ENCODE measurements at places on chromosomes 11 and 22. TPM values are rescaled to one million over a fixed set of nuclear protein-coding genes. Genes with fewer than 3 reads are reported as not detected.

GRCh38 chr11:121449123-121449522 is 3.0 kb upstream of the SORL1 start:
- no peak for ATAC-seq

DNA sequence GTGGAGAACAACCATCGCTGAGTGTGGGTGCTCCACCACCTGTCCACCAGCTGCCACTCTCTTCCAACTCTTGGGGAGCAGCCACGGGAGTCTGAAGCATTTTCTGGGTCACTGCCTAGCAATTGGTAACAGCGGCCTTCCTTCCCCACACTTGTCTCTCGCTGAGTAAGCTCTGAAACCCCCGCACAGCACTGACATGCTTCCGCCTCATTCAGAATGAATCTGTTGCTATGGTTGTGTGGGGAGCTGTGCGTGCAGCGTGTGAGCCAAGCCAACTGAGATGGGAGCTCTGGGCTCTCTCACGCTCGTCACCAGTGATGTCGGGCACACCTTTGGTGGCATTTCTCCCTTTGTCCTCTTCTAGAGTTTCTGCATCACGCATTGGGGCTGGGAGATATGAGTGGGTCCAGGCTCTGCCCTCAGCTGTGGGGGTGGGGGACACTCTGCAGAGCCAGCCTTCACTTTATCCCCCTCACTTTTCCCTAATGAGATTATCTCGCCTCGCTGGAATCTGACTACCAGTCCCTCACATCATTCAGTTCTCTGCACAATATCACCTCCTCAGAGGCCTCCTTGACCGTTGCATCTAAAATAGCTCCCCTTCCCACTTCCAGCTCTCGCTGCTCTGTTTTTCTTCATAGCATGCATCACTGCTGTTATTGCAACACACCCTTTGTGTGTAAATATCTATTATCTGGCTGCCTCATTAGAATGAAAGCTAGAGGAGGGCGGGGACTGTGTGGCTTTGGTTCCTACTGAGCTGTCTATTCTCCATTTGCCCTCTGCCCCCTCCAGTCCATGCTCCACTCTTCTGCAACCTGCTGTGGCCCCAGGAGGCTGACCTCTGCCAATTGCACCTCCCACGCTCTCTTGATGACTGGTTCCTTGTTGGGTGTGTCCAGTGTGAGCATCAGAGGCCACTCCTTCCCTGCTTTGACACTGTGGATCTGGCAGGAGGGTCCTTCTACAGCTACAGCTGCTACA is 569.9 kb upstream of the CADM1 start:
- peak; percentile 52 for ATAC-seq

DNA sequence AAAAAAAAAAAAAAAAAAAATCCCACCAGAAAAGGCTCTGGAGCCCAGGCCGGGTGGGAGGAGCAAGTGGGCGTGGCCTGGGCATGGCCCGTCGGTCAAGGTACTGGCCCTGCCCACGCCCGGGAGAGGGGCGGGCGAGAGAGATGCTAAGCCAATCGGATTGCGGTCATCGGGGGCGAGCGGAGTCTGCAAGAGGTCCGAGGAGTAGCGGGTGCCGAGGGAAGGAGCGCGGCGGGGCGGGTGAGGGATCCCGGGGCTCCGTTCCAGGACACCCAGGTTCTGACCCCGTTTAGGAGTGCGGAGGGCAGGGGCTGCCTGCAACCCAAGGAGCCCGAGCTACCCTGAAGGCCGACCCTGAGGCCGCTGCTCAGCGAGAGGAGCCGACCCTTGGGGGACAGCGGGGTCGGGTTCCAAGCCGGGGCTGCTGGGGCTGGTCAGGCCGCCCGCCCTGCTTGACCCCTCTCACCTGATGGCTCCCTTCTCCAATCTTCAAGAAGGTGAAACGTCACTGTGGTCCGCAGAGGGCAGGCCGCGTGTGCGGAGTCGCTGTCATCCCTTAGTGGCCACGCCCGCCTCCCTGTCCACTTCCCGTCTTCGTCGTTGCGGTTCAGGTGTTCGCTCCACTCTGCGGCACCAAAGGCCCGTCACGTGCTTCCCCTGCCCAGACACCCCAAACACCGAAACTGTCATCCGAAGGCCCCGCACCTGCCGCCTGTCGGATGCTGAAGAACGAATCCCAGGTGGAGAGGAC is 11.1 kb upstream of the TAB1 start:
- ATAC-seq = peak; percentile 67

DNA sequence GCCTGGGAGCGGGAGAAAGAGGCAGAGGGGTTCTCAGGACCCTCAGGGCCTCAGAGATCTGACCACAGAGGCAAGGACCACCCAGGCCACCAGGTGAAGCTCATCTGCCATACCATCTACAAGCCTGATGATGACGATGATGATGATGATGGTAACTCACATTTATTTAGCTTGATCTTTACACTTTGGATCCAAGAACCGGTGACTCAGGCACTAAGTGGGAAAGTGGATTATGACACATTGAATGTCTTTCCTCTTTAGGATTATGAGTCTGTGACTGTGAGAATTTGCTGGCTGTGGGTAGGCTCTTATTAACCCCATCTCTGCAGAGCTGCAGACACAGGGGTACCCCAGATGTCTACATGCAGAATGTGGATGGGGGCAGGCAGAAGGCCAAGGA is 110.3 kb downstream of the DSCAML1 start:
- no peak for ATAC-seq

DNA sequence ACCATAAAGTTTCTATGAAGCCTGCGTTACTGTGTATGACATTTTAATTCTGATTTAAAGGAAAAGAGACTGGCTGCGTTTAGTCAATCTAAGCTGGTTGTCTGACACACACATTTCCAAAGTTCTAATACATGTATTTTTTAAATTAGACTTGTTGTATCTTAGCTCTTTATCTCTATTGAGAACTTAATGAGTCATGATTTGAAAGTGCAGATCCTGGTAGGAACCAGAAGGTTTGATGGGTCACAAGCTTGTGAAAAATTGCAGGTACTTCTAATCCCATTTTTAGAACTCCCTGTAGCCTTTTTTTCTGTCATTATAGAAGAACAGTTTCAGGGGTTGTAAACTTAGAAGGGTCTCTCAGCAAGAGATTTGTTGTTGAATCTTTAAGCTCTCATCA is 210.3 kb downstream of the DDX10 start:
- ATAC-seq = no peak

The PELI3 gene
- 3.7 TPM for total RNA-seq

The RASGRP2 gene
- 1.1 TPM for total RNA-seq

The ZC3H7B gene
- total RNA-seq = 21.1 TPM

The SCGB1C1 gene
- not detected for total RNA-seq

Measured in esophagus mucosa (tissue), 1 donor.